ENCODE measurements at places on chromosomes 16 and 17. TPM values are rescaled to one million over a fixed set of nuclear protein-coding genes. Genes with fewer than 3 reads are reported as not detected.

The CCL3 gene
- 1.3 TPM for total RNA-seq

The PTGES3L gene
- total RNA-seq = 4.0 TPM

The SDR42E2 gene
- not detected for total RNA-seq

The BIRC5 gene
- total RNA-seq = 11.2 TPM

The OR1G1 gene
- not detected for total RNA-seq

The ZP2 gene
- total RNA-seq = 0.33 TPM

The HBM gene
- total RNA-seq = 15.4 TPM

The WFDC1 gene
- 46.3 TPM for total RNA-seq

The TBC1D3E gene
- total RNA-seq = not detected

The LRRC37A2 gene
- 16.7 TPM for total RNA-seq

The KRTAP1-5 gene
- total RNA-seq = not detected

The PRSS36 gene
- total RNA-seq = not detected

The CCL7 gene
- not detected for total RNA-seq

The FOXO3B gene
- total RNA-seq = 21.5 TPM

The PDE6G gene
- 6.4 TPM for total RNA-seq

The ACE gene
- 20.3 TPM for total RNA-seq

The PLLP gene
- total RNA-seq = 2.7 TPM

The PIRT gene
- 1.3 TPM for total RNA-seq
